Left colon (tissue), 2 donors: ENCODE measurements at places on chromosomes 16 and 17.

GRCh38 chr17:49616601-49617131, 41.0 kb downstream of the NXPH3 start:
- peak; percentile 42 for DNase-seq

GRCh38 chr17:58693751-58694150, 1.3 kb downstream of the RAD51C start:
- DNase-seq = no peak

DNA sequence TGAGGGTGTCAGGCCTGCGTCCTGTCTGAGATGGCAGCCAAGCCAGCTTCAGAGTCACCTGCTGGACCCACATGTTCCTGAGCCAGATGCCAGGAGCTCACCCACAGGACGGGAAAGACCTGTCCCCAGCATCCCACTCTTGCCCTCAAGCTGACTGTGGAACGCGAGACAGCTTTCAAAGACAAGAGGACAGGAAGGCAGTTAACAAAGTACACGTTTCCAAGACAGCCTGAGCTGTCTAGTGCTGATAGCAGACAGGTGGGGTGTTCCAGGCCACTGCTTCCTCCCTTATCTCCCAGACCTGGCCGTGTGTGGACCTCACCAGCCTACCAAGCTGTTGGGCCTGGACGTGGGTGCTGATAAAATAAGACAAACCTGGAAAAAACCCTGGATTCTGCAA, 13.2 kb downstream of the CMTM3 start:
- DNase-seq = no peak

- no peak for DNase-seq
Observed at GRCh38 chr16:58119509-58119845, 9.7 kb downstream of the CFAP20 start.

DNA sequence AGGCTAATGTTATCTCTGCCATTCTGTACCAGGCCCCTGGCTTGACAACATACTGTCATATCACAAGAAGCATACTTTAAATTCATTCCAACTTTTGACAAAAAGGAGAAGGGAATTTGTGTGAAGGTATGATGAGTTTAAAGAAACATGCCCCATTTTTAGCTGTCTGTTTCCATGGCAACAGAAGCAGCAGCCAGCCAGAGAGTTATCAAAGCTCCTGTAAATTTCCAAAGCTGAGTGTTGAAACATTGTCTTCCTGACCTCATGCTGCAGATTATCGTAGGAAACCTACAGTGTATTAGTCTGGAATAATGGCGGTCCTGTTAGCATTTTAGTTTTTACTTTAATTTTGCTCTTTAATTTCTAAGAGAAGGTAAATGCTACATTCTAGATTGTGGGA, 124.9 kb downstream of the MRTFB start:
- no peak for DNase-seq

GRCh38 chr17:1485423-1486376, 6.8 kb downstream of the MYO1C start:
- DNase-seq = peak; percentile 84

- DNase-seq = no peak
Observed at GRCh38 chr17:71905376-71906031, 215.3 kb upstream of the SOX9 start.

- DNase-seq = no peak
Observed at GRCh38 chr17:40551879-40552768, 13.1 kb downstream of the CCR7 start.

DNA sequence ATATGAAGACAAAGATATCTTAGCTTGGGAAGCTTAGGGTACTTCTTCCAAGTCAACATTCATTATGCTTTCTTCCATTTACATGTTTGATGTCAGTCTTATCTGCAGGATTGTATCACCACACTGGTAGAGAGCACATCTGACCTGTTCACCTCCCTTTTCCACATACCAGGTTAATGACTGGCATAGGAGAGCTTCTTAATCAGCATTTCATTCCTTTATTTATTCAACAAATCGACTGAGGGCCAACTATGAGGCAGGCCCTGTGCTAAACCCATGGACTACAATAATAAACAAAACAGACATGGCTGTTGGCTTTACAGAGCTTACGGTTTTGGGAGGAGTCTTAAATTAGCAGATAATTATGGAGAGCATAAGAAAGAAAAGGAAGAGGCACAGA, 378.1 kb upstream of the CDH11 start:
- no peak for DNase-seq

- DNase-seq = peak; percentile 61
Observed at GRCh38 chr17:31494259-31495021, 103.0 kb downstream of the RAB11FIP4 start.

DNA sequence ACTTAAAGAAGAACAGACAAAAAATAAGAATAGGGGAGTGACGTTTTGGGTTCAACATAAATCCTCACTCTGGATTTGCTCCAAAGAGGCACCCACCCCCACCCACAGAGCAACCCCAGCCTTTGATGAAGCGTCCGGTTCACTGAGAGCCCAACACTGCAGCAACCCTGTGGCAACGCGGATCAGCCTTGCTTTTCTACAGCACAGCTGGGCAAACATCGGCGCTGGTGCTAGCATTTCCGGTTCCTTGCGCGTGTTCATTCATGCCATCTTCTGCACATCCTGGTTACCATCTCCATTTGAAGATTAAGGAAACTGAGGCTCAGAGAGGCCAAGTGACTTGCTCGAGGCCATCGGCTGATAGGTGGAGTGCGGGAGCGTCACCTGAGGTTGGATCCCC, 8.7 kb upstream of the GINS2 start:
- DNase-seq = no peak

DNA sequence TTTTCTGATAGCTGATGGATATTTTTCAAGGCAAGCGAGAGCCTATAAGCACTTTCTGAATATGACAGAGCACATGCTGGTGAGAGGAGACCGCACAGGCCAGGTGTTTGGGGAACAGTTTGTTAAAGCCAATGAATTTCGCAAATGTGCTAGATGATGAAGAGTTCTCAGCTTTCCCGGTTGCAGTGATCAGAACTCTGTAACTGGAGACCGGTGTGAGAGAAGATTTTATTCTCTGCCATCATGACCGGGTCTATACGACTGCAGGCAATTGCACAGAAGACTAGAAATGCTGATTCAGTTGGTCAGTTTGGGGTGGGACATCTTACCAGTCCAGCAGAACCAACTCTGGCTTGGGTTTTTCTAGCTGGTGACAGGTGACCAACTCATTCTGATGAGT, 25.4 kb downstream of the SMTNL2 start:
- no peak for DNase-seq

DNA sequence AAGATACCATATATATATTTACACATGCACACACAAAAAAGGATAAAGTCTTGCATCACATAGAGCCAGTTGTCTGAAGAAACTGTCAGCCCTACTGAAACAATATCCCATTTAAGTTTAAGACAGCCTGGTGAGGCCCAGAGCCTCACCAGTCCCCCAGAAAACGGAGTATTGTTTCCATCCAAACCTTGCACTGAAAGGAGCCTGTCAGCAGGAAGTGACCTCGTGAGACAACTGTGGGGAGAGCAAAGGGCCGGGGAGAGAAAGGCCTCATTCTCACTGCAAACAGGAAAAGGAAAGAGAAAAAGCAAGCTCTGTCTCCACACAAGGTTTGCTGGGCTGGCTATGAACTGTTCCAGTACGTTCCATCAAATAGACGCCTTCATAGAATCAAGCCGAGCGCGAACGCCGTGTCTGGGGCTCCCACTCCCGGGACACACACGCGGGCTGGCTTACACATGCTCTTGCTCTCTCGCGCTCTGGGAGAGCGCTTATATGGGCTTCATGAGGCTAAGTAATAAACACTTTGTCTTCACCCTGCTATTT, 44.4 kb upstream of the ZFHX3 start:
- DNase-seq = no peak

DNA sequence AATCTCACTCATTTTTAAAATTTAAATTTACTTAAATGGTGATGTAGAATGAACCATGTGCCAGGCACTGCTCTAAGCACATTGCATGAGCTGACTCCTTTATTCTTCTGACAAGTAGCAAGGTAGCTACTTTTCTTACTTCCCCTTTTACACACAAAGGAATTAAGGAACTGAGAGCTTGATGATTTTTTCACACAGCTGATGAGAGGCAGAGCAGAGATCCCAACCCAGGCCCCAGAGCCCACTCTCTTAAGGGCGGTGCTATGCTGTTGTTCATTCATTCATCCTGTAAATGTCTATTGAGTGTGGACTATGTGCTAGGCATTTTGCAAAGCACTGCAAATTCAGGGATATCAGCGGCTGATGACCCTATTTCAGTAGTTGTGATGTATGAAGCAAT, 17.9 kb downstream of the SEC14L5 start:
- DNase-seq = no peak

DNA sequence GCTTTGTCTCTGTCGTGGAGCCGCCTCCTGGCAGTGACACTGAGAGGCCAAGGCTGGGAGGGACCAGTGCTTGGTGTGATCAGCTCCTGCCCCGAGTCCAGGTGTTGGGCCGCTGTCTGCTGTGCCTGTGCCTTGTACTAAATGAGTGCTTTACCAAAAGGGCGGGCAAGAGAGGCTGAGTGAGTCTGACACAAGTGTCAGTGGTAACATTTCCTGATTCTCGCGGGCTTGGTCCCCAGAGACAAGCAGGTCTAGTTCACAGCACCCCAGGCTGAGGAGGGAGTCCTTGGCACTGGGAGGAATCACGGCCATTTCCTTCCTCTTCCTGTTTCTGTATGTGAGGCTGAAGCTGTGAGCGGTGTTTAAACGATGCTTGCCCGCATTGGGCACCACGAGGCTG, 30.2 kb downstream of the PLD6 start:
- no peak for DNase-seq

DNA sequence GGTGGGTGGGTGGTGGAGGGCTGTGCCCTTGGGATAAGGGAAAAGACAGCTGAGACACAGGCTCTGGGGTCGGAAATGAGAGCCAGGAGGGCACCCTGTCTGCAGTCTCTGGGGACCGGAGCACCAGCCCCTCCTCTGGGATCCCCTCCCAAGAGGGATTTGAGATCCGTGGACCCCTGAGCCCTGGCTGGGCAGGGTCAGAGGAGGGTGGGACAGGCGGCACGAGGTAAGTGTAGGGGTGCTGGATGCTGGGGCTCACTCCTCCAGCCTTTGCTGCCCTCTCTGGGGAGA, 425 bp downstream of the SGSH start:
- no peak for DNase-seq

GRCh38 chr17:63497708-63498483, 21.0 kb downstream of the ACE start:
- no peak for DNase-seq

DNA sequence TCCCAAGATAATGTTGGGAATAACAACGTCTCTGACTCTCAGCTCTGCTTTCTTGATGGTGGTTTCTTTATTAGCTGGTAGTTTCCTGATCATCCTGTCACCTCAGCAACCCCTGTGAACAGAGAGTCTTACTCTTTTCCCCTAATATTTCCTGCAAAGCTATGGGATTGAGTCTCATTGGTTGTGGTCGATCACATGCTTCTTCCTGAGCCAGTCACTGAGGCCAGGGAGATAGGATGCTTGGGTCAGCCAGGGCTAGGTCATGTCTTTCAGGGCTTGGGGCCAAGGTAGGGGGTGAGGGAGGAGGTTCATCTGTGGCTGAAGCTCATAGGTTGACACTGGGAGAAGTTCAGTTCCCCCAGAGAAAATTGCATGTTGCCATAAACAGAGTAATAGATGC, 114.3 kb downstream of the ABCC1 start:
- DNase-seq = no peak

DNA sequence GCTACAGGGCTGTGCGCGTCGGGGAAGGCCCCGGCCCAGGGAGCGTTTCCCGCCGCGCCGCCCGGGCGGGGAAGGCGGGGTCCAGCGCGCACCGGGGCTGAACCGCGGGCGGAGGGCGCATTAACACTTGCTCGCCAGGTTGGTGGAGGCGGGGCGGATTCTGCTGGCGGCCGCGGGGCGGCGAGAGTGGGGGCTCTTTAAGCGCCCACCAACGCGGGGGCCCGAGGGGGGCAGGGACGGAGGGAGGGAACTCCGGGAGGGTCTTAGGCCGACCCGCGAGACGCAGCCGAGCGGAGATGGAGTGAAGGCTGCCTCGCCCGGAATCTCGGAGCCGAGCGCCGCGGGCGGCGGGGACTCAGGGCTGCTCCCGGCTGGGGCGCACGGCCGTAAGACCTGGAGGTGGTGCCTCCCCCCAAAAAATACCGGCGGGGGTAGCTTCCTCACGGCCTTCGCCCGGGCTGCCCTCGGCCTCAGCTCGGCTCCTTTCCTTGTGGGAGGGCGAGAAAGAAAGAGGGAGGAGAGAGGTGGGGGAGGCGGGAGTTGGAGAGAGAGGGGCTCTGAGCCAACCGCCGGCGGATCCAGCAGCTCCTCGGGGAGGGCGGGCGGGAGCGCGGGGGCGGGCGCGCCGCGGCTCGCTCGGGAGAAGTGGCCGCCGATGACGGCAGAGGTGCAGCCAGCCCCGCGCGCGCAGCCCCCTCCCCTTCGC, 415 bp upstream of the FOXF1 start:
- peak; percentile 57 for DNase-seq

DNA sequence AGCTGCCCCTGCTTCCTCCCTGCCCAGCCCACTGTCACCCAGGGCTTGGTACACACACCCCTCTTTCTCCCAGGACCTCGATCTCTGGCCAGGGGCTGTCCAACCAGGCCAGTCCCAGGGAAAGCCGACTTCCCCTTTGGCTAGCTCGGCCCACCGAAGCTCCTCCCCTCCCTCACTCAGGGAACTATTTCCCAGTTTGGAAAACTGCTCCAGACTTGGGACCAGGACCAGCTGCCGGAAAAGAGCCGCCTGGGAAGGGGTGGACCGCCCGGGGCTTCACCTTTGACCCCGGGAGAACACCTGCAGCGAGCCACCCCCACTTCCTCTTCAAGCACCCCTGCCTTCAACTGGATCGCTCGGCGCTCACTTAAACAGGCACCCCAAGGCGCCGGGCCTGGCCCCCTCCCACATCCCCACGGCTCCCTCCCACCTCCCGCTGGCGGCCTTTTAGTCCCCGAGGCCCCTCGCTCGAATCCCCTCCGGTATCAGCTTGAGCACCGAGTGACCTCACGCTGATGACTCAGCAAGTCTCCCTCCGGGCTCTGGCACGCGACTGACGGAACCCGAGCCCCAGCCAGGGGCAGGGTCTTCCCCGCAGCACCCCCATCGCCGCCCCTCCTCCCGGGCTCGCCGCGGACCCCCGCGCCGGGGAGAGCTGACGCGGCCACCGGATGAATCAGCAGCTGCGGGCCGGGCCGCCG, 934 bp downstream of the MAFG start:
- peak; percentile 86 for DNase-seq

- DNase-seq = no peak
Observed at GRCh38 chr16:72626623-72627022, 421.3 kb downstream of the ZFHX3 start.

DNA sequence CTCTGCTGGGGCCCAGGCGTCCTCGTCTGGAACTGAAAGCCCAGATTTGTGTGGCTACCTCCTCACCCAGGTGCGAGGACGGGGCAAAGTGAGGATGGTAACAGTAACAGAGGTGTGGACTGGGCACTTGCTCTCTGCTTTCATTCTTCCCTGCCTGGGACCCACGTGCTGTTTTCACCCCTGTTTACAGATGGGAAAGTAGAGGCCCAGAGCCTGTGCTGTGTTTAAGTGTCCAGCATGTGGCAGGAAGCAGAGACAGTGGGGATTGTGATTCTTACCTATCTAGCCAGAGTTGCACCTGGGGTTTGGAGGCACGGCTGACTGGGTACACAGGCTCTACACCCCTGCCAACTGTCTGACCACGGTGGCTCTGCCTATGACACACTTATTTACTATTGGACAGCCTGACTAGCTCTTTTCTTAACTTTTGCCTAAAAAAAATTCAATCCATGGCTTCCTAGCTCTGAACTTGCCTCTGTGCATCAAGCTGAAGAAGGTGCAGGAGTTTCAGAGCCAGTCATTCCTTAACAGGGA, 155.4 kb downstream of the CLEC16A start:
- no peak for DNase-seq

GRCh38 chr17:50728112-50728429, 8.7 kb downstream of the LUC7L3 start:
- DNase-seq = no peak
